ENCODE measurements at places on chromosomes 11 and 22.

DNA sequence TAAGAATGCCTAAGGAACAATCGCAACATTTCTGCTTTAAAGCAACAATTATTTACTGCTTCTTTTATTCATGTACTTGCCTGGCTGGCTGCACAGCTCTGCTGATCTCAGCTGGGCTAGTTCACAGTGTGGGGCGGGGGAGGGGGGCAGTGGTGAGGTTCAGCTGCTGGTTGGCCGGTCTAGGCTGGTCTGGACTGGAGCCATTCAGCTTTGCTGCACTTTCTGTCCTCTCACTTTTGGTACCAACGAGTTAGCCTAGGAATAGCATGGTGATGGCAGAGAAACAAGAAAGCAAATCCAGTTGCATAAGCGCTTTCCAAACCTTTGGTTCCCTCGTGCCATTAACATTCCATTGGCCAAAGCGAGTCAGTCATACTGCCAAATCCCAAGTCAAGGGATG is 16.0 kb upstream of the MIF start:
- no peak overlapping the region for H3K27ac ChIP-seq
- H3K36me3 ChIP-seq = no peaks in the 10 kb centered on the region
- H3K4me1 ChIP-seq = no peaks in the 10 kb centered on the region
- H3K4me3 ChIP-seq = no peak overlapping the region

DNA sequence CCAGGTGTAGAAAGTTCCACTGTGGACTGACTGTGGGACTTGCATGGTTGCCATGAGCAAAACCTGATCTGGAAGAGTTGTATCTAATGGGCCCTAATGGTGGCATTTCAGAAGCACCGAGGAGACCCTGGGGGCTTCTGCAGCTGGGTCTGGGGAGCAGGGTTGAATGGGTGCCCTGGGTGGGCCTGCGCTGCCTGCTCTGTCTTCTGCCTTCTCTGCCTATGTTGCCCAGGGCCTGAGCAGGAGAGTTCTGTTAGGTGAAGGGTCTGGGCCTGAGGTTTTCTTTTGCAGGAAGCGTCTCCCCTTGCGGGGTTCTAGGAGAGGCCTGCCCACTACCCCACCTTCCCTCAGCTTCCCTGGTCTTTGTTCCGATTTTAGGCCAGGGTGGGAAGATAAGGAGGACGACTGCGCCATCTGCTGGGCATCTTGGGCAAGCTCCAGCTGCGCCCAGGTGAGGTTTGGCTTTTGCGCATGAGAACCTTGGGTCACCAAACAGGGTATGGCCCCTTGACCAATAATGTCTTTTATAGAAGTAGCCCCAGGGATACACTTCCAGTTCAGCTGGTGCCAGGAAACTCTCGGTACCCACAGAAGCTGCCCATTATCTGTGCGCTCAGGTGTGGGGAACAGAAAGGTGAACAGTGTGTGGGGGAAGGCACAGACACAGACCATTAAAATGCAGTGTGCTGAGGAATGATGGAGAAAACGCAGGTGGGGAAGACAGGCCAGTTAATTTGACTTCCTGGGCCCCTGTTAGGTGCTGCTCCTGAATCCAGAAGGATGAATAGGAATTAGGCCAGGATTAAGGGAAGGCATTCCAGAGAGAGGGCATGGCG is 23.2 kb downstream of the COMMD9 start:
- peak; percentile 69 for DNase-seq
- H3K4me3 ChIP-seq = no peak overlapping the region
- H3K27me3 ChIP-seq = no peaks in the 10 kb centered on the region
- H3K36me3 ChIP-seq = no peaks in the 10 kb centered on the region
- H3K4me1 ChIP-seq = no peaks in the 10 kb centered on the region

- H3K4me3 ChIP-seq = no peak overlapping the region
- no peaks in the 10 kb centered on the region for H3K36me3 ChIP-seq
- H3K4me1 ChIP-seq = no peaks in the 10 kb centered on the region
- H3K27me3 ChIP-seq = no peaks in the 10 kb centered on the region
- no peak overlapping the region for H3K27ac ChIP-seq
Observed at GRCh38 chr11:132992838-132993631, 539.3 kb downstream of the OPCML start.

GRCh38 chr11:65814131-65814985 is 19.4 kb upstream of the SNX32 start:
- no peak overlapping the region for H3K27ac ChIP-seq
- no peak for DNase-seq
- H3K4me3 ChIP-seq = no peak overlapping the region
- no peaks in the 10 kb centered on the region for H3K36me3 ChIP-seq
- no peaks in the 10 kb centered on the region for H3K27me3 ChIP-seq
- no peaks in the 10 kb centered on the region for H3K4me1 ChIP-seq

- DNase-seq = no peak
- no peaks in the 10 kb centered on the region for H3K36me3 ChIP-seq
- no peak overlapping the region for H3K4me3 ChIP-seq
- H3K4me1 ChIP-seq = no peaks in the 10 kb centered on the region
Observed at GRCh38 chr11:121533601-121534000, 80.8 kb upstream of the SORL1-AS1 start.

DNA sequence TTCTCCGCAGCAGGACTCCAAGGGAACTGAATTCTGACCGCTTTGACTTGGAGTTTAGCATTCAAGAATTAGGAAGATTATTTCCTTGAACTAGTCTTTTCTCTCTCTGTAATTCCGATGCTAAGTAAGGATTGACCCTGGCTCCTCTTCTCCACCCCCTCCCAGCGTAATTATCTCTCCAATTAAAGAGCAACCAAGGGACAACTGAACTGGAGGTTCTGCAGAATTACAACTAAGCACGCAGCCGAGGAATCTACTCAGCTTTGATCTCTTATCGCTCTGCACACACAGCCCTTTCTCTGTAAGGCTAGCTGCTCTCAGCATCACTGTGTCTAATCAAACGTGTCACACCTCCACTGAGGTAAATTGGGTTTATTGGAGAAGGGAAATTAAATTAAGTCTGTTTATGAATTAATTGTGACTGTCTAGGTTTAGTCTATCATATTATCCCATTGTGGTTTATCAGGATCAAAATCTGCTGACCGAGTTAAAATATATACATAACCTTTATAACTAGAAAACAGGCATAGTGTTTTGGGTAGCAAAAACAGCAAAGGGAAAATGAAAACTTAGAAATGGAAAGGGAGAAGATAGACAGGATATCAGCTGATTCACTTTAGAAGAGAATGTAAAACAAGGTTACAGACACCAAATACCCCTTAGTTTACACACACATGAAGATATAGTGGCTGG is 241.3 kb upstream of the LARGE1 start:
- H3K36me3 ChIP-seq = no peaks in the 10 kb centered on the region
- no peaks in the 10 kb centered on the region for H3K4me1 ChIP-seq
- no peaks in the 10 kb centered on the region for H3K27me3 ChIP-seq
- DNase-seq = no peak
- H3K4me3 ChIP-seq = no peak overlapping the region
